ENCODE measurements at places on chromosomes 1 and 21. TPM values are rescaled to one million over a fixed set of nuclear protein-coding genes. Genes with fewer than 3 reads are reported as not detected.

DNA sequence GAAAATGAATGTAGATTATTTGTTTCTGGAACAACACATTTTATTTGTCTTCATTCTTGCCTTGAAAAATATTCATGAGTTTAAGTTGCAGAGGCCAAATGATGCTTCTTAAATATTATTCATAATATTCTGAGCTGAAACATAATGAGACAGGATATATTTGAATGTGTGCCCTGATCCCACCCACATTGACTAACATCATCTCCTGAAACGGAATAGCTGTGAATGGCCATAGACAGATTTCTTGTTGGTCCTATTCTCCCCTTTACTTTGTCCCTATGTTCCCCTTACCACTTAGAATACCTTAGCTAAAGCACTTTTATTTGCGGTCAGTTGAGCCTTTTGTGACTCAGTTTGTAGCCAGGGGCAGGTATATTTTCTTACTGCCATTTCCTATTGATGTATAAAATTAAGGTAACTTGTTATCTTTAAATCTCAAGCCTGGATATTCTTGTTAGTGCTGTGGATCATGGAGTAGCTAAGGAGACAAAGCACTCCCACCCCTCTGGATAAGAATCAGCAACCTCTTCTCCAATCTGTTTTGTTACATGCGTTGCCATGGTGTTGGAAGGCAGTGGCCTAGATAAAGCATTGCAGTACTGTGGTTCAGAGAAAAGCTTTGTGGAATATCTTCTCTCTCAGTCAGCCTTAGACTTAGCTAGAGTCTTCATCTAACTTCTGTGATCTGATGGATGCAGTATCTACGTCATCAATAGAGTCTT is 478.5 kb upstream of the DEPDC1 start:
- DNase-seq = no peak

GRCh38 chr1:33140153-33141149 is 41.4 kb downstream of the TRIM62 start:
- no peak for DNase-seq

DNA sequence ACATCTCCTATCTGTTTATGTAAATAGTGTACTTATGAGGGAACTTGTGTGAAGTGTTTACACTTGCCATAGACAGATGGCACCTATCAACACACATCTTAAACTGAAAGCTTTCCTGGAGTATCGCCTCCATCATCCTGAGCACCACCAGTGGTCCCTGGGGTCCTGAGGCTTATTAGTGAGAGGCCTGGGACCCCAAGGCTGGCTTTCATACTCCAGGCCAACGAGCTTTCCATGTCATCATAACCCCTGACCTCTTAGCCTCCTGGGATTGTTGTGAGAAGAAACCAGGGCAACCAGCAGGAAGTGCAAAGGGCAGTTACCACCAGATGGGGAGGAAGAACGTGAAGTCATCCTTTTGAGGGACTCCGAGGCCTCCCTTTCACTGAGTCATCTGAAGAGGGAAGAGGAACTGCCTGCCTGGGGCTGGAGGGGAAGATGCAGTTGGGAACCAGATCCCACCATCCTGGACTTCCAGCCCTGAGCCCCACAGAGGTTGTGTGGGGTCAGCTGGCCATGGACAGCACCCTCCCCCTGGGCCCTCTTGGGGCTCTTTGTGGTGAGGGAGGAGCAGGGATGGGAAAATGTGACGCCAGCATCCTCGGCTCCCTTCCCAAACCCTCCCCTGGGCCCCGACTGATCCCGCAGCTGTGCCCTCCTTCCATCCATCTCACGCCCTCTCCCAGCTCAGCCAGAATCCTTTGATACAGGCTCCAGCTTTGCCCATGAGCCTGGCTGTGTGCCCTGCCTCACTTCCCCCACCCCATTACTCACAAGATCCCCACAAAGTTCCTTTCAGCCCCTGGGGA is 5.8 kb downstream of the INKA2 start:
- no peak for DNase-seq

DNA sequence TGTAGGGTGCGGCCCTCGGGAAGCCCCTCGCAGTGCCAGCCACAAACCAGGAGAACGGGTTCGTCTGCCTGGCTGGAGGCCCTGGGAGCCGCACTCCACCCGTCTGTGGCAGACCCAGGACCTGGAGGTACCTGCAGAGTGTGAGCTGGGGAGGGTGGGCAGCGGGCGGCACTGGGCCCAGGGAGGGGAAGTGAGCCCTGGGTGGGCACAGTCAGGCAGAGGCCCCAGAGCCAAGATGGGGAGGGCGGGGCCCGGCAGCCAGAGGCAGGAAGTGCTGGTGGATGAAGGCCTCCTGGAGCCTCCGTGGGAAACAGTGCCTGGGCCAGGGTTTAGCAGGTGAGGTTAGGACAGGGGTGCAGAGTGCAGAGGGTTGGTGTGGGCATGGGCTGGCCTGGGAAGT is 4.0 kb upstream of the PEX10 start:
- DNase-seq = peak; percentile 61

C1QTNF12 gene
- total RNA-seq = 0.51 TPM

Data from CD8-positive, alpha-beta memory T cell (primary cell).